ENCODE measurements at places on chromosomes 4 and X.

DNA sequence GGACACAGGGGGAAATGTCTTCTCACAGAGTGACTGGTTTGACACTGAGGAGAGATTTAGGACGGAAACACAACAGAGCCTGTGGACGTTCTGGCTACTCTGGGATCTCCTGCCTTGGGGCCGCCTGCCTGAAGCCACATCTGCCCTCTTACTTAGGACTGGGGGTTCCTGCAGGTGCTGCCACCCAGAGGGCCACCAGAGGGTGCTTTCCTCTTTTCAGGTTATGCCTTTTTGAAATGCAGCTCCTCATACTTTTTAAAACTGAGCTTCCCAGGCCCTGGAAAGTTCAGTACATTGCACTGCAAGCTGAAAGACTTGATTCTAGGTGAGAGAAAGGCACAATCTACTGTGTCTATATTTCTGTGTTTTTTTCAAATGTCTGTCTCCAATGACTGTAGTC lies 92.2 kb upstream of the PGRMC2 start:
- DNase-seq: no peak

GRCh38 chr4:151029537-151029936 lies 14.5 kb upstream of the LRBA start:
- DNase-seq: no peak

GRCh38 chr4:24470666-24471485 lies 113.5 kb downstream of the DHX15 start:
- DNase-seq: peak; percentile 25

GRCh38 chr4:40998675-40999358 lies 215.5 kb downstream of the APBB2 start:
- no peak for DNase-seq

DNA sequence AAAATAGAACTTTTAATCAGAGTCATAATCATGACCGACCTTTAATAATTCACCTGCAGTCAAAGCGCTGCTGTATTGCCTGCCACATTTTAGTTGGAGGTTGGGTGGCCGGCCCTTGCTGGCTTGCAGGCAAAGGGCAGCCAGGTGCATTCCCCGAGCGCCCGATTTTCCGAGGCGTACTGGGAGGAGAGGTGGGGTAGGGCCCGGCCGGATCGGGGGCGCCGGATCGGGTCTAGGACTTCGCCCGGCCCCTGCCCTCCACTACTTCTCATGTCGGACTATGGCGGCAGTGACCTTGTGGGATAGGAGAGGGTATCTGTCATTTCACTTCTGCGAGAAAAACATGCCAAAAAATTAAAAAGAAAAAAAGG lies 2.5 kb upstream of the RS1 start:
- DNase-seq: no peak

DNA sequence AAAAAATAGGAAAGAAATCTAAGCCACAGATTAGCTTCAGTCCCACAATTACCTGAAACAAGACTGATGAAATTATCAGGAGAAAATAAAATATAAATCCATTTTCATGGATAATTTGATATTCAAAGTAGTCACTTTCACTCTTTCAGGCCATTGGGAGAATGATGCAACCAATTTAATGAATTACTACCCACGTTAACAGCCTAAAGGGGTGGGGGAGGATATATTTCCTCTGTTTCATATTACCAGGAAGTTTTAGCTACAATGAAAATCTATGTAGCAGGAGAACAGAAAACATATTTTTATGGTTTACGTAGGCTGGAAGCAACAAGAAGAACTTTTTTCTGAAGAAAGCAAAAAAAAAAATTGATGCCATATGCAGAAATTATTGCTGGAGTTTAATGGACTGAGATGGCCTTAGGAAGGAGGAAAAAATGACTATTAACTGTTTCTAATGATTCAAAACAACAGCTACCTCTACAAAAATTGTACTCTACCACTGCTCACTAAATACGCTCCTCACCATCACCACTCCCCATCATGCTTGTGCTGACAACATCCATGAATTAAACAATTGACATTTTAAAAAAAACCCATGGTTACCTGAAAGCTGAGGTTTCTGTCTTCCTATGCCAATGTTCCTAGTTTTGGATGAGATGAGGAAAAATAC lies 100.9 kb downstream of the CXXC4 start:
- no peak for DNase-seq

DNA sequence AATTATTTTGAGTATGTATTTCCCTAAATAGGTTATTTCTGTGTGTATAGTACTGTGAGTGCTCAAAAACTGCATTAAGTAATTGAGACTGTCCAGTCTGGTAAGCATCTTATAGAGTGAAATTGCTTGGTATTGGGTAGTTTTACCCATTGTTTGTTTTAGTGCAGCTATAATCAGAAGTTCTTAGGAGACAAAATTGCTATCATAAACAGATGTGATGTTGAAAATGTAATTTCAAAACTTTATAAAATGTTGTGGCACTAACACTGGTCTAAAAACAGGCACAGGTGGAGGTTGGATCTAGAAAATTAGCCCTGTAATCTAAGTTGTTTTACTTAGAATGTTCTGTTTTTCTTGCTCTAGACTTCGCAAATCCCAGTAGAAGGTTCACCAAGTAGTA lies 46.8 kb downstream of the RAPGEF2 start:
- DNase-seq: no peak

Data from stimulated activated CD4-positive, alpha-beta T cell treated with anti-CD3 and anti-CD28 coated beads, Interleukin-2, amount 100 ng/mL, for 4 hours (primary cell).